ENCODE measurements at places on chromosomes 3 and 15. TPM values are rescaled to one million over a fixed set of nuclear protein-coding genes. Genes with fewer than 3 reads are reported as not detected.

DNA sequence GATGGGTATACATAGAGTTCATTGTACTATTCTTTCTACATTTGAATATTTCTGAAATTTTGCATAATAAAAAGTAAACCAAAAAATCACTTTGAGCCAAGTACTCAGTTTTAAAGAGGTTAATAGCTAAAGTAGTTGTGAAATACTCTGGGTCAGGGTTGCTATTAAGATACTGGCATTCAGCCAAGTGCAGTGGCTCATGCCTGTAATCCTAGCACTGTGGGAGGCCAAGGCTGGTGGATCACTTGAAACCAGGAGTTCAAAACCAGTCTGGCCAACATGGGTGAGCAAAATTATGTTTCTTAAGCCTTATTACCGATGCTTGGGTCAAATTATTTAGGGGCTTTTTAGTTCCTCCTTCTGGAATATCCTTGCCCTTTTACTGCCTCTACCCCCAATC, 122.0 kb upstream of the MELTF start:
- no peak for DNase-seq

The FANCD2OS gene
- total RNA-seq, result not detected

- DNase-seq, result no peak
These were observed 56.6 kb upstream of the TNIK start for GRCh38 chr3:171516765-171517164.

The SLC9C1 gene
- total RNA-seq, result 0.29 TPM

GRCh38 chr15:52529341-52529924, 753 bp upstream of the MYO5A start:
- DNase-seq, result no peak

The SLC28A2 gene
- total RNA-seq, result not detected

- no peak for DNase-seq
These were observed 48.8 kb downstream of the HMCES start for GRCh38 chr3:129327510-129327909.

All from posterior vena cava (tissue), 2 donors.